ENCODE measurements at places on chromosomes 7 and 10.

GRCh38 chr7:48004638-48005037, 24.3 kb downstream of the SUN3 start:
- DNase-seq, result no peak

DNA sequence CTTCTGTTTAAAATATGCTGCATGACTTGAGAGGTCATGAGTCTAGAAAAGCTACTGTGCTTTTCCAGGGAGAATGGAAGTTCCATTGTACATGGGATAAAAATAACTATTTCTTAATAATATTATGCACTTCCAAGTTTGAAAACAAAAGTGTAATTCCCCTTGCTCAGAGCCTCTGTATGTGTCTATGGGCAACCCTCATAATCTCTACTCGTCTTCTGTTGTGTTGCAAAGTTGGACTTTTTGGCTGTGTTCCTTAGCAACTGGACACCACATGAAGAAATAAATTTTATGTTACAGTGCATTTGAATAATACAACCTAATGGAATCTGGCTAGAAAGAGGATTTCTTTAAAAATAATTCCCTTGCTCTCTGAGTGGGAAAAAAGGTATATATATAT, 242.6 kb downstream of the TWIST1 start:
- DNase-seq, result no peak

DNA sequence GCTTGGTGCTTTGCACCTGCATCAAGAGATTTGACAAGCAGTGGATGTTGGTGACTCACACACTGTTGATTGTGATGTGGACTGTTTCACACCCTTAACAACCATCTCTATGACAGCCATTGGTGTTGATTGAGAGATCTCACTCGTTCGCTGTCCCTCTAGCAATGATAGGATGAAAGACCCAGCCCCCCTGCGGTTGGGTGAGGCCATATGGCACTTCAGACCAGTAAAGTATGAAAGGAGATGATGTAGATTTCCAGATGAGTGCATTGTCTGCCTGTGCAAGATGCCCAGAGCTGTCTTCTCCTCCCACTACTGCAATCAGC, 138.7 kb upstream of the PRR15 start:
- no peak for DNase-seq

GRCh38 chr10:24721229-24722106, 2.2 kb downstream of the ARHGAP21 start:
- DNase-seq, result no peak

DNA sequence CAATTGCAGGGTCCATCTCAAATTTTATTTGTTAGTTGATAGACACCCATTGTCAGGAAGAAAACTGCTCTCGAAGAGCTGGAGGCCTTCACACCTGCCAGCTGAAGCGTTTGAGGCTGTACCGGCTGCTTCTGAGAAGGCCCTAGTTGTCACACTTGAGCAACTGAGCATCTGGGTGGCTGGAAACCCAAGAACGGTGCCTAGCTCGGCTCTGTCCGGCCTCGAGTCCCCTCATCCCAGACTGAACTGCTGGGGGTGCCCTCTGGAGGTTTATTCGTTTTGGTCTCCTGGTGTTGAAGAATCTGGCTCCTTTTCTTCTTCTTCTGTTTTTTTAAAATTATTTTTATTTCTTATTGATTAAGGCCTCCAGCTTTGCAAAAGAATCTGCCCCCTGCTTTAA, 59.3 kb upstream of the EXOC6 start:
- DNase-seq, result no peak

GRCh38 chr10:44398747-44399658, 14.1 kb upstream of the CXCL12 start:
- no peak for DNase-seq

GRCh38 chr10:86899670-86900276, 57.6 kb downstream of the MMRN2 start:
- DNase-seq, result peak; percentile 15

DNA sequence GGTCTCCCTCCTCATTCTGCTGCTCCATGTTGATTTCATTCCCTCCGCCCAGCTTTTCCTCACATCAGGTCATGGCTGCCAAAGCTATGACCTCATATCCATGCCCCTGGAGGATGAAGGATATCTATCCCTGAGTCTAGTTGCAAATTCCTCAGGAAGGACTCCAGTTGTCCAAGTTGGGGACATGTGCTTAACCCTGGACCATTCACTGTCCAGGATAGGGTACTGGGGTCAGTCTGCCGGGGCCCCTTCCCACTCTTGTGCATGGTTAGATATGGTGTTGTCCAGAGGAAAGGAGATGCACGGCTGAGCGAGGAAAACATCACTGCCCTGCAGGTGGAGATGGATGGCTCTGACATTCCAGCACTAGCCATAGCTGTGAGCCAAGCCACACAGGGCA, 51.9 kb upstream of the COMTD1 start:
- DNase-seq, result no peak
